Mesenchymal stem cell (in vitro differentiated cells and primary cell): ENCODE measurements at places on chromosomes 3 and 15.

DNA sequence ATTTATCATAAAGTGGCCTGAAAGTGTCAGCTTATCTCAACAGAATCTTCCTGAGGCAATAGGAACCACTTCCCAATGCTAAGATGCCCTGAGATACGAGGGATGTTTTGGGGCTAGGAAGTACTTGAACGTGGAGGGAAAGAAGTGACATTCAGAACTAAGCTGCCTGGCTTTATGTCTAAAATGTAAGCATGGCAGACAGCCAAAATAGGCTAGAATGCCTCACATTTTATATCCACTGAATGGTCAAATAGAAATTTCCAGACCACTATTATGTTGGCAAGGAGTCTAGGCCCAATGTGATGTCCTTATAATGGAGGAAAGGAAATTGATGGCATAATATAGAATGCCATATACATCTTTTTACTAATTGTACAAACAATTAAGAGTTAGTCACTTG is 154.9 kb downstream of the PEX5L start:
- no peak for DNase-seq

- no peak for DNase-seq
Observed at GRCh38 chr3:124650798-124651197, 79.5 kb upstream of the UMPS start.

GRCh38 chr3:134027631-134028030 is 2.1 kb downstream of the SLCO2A1 start:
- no peak for DNase-seq

GRCh38 chr3:100087198-100087597 is 27.1 kb downstream of the FILIP1L start:
- DNase-seq: peak; percentile 80

DNA sequence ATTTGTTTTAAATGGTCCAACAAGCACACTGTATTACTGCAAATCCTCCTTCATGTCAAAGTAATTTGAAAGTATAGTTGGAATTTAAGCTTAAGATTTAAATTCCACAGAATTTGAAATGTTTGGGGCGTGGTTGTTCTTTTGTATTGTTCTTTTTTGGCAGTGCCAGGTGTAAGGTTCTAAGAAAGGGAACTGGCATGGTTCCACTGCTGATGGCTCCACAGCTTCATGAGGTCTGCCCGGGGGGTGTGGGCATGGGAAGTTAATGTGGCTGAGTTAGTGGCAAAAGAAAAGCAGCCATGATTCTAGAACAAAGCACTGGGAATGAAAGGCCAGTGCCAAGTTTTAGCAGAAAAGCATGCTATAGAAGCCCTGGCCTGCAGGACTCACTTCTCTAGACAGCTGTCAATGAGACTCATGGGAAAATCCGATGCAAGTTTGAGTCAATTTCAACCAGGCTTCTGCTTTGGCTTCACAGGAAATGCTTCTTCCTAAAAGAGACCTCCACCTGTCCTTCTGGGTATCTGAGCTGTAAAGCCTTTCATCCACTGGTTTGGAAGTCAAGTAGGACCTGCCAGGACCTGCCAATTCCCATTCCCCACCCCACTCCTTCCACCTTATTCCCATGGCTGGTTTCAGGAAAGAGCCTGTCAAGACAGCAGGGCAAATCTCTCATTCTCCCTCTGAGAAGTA is 18.9 kb downstream of the CDCP1 start:
- no peak for DNase-seq

GRCh38 chr15:45094358-45094730 is 19.6 kb downstream of the DUOX2 start:
- no peak for DNase-seq

DNA sequence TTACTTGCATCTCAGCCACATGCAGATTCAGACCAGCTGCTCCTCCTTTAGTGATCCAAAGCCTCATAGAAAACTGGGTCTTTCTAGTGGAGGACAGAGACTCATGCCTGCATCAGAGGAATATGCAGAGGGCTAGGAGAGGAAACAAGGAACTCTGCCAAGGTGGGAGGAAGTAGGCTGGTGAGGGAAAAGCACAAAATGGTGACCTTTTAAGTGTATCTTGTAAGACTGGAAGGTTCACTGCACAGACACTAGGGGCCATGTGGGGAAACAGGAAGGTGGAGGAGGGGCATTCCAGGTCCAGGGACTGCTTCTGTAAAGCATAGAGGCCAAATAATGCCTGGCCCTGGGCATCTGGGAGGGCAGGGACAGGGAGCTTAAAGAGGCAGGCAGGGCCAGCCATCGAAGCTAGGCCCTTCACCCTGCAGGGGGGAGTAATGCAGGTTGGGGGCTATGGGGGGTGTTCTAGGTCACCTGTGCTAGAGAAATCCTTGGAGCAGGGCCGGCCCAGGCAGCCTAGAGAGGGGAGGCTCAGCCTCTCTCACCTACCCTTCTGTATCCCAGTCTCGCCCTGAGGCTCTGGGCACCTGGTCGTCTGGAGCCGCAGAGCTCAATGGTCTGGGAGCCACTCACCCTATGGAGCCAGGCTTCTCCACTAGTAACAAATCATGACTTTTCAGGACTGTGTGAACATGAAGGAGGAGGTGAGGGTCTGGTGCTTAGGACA is 117.7 kb downstream of the DNAJB8 start:
- no peak for DNase-seq

GRCh38 chr15:79874242-79874641 is 22.6 kb downstream of the MTHFS start:
- no peak for DNase-seq

DNA sequence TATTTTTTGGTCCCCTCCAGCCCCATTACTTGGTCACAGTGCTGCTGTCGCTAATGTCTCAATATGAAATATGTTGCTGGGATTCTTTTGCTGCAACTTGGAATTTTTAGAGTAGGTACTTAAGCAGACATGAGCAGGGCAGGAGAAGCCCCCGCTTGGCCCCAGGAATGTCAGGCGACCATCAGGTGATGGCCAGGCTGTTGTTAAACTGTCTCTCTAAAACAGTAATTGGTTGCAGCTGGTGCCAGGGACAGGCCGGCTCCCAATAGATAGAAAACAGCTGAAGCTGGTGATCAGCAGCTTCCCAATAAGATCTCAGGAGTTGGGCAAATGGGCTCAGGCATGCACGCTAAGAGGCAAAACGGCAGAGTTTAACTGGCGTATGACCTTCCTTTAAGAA is 329.9 kb upstream of the TBL1XR1 start:
- DNase-seq: no peak

GRCh38 chr15:32838820-32839219 is 121.0 kb downstream of the GREM1 start:
- peak; percentile 94 for DNase-seq

DNA sequence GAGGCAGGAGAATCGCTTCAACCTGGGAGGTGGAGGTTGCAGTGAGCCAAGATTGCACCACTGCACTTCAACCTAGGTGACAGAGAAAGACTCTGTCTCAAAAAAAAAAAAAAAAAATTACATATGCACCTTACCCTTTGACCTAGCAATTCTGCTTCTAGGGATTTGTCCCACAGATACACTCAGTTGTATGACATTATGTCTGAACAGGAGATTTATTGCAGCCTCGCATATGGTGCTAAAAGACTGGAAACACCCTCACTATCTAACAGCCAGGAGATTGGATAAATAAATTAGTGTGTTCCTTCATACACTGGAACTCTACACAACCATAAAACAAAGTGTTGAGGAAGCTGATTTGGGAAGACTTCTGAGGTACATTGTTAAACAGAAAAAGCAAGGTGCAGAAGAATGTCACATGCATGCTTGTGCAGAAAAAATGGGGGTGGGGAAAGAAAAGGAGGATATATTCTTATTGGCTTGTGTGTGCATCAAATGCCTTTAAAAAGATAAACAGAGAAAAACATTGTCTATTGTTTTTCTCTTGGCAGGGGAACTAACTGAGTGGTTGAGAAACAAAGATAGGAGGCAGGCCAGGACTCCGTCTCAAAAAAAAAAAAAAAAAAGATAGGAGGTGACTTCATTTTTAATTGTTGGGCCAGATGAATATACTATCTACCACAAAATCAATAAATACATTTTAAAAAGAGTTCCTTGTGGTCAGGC is 30.9 kb downstream of the PPCDC start:
- no peak for DNase-seq

- DNase-seq: no peak
Observed at GRCh38 chr3:47003461-47004368, 24.2 kb downstream of the NBEAL2 start.

DNA sequence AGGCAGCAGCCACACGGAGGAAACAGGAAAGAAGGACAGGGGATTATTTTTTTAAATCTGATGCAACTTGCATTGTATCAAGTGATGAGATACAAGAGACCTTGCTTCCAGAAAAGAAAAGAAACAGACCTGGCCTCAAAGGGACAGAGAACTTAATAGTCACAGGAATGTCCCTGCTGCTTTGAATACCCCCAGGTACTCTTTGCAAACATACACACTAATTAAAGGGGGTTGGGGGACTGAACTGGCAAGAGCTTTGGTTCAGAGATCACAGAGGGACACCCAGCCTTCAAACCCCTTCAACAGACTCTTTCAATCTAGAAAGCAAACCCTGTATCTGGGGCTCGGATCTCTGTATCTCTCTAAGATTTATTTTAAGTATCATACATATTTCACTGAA is 18.0 kb downstream of the TNIK start:
- DNase-seq: no peak

DNA sequence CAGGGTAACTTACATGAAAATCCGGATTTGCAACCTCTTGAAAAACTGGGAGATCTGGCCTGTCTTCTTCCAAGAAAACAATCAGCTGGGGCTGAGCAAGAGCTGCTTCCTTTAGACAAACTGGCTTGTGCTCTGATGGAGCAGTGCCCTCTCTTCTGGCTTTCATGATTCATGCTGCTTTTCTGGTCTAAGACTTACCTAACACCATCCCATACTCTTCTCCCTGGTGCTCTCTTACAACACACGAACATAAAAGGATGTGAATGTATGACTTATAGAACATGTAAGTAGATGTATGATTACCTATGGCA is 9.9 kb downstream of the TJP1 start:
- DNase-seq: peak; percentile 54

- peak; percentile 1 for DNase-seq
Observed at GRCh38 chr3:181292984-181293383, 303.4 kb upstream of the DNAJC19 start.

DNA sequence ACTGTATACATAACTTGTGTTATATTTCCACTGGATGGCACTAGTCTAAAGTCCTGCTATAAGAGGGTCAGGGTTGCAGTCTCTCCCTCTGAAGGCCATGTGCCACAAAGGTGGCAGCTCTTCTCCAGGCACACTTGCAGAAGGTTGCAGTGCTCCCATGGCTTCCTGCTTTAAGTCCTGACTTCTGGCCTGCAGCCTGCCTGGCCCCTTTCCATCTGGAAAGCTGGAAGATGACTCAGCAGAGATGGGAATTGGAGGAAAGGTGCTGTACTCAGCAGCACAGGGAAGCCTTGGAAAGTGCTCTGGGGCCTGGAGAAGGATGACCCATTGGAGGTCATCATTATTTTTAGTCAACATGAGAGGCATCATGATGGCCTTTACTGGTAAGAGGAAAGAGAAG is 40.9 kb upstream of the MRPL3 start:
- peak; percentile 64 for DNase-seq

- no peak for DNase-seq
Observed at GRCh38 chr15:67578020-67578600, 35.6 kb downstream of the MAP2K5 start.

DNA sequence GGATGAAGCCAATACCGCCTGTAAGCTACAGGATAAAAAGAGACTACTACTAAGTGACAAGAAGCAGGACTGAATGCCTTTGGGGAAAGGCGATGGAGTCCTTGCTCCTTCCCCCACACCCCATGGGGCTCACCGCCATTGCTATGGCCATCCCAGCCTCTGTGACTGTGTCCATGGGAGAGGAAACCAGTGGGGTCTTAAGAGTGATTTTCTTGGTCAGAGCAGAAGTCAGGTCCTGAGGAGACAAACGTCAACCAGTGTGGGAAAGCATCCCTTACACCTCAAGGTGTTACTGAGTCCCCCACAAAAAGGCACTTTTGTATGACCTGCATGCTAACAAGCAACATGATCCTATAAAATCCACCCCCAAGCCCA is 913 bp downstream of the IMPDH2 start:
- DNase-seq: no peak

GRCh38 chr15:75164625-75165350 is 36.9 kb upstream of the C15orf39 start:
- DNase-seq: no peak

DNA sequence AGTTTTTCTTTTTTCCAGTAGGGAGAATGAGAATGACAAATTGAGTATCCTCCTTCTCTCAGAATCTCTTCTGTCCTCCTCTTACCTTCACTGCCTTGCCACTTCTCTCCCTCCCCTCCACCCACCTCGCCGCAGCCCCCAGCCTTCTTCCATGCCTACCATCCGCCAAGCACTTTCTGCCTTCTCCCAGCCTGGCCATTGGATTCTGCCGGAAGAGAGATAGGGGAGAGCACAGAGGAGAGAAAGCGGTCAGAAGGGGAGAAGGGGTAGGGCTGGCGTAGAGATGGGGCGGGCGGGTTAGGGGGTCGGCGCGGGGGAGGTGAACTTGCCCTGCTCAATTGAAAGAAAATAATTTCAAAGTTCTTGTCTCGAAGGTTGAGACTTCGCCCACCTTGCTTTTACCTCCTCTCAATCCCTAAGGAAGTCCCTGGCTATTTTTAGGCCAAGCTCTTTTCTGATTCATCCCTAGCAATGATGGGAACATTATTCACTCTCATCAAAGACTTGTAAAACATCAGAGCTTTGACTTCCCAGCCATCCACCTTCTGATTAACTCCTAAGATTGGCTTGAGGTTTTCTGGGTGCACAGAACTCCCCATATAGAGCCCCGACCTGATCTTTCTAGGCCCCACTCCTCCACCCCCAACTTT is 811 bp downstream of the C3orf52 start:
- peak; percentile 48 for DNase-seq

GRCh38 chr3:108409800-108410178 is 100.6 kb downstream of the MYH15 start:
- no peak for DNase-seq

DNA sequence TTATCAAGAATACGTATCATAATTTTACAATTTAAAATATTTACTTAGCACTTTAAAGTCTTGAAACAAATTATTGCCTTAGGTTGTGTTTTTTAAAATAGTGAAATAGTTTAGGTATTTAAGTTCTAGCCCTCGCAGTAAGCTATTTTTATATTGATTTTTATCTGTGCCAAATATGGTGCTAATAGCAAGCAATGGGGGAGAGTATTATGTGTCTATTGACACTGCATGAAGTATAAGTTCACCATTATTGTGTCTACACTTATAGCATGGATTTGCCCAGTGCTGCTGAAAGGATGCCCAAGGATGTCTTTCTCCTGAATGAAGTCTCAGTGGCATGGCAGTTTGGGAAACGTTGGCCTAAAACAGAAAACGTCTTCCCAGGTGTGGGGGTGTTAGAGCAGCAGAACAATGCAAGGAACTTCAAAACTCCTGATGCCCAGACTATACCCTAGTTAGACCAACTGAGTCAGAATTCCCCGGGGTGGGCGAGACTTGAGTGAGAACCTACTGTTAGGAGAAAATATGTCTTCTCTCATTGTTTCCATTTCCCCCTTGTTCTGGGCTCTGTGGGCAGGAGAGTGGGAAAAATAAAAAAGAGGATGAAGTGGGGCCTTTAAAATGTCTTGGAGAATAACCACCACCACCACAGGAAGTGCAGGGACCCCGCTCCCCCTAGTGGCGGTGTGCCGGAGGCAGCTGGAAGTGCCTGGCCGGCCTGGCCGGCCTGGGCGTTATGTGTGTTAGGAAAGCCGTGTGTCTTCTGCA is 104.2 kb upstream of the SLC7A14 start:
- DNase-seq: peak; percentile 61
